Stimulated activated CD8-positive, alpha-beta memory T cell treated with anti-CD3 and anti-CD28 coated beads, Interleukin-2, amount 100 ng/mL, for 48 hours (primary cell): ENCODE measurements at places on chromosomes 7 and 10.

DNA sequence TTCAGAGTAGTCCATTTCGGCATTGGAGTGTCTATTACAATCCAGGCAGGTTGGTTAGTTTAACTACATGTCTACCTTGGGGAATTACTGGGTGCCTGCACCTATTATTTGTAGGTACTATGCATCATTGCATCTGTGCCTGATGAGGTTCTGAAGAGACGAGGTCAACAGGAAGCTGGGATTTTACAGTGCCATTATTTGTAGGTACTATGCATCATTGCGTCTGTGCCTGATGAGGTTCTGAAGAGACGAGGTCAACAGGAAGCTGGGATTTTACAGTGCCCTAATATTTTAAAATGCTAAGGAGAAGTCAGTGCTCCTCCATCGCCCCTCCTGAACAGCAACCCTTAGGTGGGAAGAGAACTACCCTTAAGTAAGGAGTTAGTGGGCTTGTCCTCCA is 41.7 kb downstream of the NPY start:
- no peak for DNase-seq

DNA sequence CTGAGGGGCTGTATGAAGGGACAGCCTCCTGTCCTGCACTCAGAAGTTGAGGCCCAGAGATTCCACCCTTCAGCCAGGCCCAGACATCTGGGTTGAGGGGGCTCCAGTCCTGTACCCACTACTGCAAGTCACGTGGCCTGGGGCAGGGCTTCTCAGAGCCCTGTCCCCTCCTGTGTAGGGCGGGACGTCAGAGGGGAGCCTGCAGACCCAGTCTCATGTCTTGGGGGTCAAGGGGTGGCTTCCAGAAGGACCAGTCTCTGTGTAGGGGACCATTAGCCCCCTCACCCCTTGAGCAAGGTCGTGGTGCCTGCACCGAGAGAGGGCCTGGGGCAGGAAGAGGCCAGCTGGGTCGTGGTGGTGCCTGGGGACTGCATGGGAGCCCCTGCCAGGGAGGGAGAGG is 593 bp upstream of the PILRA start:
- no peak for DNase-seq

GRCh38 chr7:82534684-82535083 is 91.1 kb upstream of the CACNA2D1 start:
- DNase-seq = no peak

DNA sequence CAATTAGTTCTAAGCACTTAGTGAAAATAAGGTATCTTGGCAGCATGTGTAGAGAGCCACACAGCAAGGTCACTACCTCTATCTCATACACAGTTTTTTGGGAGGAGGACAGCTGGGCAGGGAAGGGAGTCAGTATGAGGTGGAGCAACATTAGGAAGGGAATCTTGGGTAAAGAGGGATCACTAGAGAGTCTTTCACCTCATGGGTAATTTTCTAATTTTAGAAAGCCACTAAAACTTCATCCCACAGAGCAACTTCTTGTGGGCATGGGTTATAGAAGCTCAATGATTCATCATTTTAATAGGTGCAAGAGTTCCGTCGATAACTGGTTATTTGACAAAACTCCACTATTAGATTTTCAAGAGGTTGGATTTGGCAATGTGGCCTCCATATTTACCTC is 2.5 kb downstream of the NRAP start:
- no peak for DNase-seq

DNA sequence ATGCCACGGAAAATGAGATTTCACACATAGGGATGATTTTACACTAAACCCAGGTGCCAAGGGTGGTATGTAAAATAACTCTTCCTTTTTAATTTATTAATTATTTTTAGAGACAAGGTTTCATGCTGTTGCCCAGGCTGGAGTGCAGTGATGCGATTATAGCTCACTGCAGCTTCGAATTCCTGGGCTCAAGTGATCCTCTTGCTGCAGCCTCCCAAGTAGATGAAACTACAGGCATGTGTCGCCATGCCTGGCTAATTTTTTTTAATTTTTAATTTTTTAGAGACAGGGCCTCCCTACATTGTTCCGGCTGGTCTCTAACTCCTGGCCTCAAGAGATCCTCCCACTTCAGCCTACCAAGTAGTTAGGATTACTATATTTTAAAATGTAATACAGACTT is 2.3 kb upstream of the CNNM1 start:
- no peak for DNase-seq

DNA sequence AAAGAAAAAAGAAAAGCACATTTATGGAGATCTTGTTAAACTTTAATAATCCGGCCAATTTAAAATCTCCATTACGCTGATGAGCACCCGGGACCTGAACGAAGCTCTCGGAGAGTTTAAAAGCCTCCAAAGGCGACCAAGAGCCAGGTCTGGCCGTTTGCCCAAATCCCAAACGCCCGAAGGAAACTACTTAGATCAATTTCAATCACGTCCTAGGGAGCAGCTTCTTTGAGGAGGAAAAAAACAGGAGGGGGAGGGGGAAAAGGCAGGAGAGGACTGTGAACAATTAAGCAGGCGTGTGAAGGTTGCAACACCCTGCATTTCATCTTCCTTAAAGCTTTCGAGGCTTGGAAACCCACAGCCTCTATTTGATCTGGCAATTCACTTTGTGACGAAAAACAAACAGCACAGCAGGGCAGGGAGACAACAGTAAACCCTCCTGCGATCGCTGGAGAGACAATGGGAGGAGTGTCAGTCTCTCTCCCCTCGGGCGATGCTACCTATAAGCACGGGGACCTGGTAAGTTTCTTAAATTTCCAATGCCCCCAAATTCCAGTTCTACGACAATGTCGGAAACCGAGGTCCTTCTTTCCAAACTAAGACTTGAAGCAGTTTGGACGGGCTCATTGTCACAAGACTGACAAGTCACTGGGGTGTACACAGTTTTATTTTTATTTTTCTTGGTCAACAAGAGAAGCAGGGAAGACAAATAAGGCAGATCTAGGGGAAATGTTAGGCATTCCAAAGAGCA is 1.2 kb downstream of the KLF6 start:
- DNase-seq = no peak

DNA sequence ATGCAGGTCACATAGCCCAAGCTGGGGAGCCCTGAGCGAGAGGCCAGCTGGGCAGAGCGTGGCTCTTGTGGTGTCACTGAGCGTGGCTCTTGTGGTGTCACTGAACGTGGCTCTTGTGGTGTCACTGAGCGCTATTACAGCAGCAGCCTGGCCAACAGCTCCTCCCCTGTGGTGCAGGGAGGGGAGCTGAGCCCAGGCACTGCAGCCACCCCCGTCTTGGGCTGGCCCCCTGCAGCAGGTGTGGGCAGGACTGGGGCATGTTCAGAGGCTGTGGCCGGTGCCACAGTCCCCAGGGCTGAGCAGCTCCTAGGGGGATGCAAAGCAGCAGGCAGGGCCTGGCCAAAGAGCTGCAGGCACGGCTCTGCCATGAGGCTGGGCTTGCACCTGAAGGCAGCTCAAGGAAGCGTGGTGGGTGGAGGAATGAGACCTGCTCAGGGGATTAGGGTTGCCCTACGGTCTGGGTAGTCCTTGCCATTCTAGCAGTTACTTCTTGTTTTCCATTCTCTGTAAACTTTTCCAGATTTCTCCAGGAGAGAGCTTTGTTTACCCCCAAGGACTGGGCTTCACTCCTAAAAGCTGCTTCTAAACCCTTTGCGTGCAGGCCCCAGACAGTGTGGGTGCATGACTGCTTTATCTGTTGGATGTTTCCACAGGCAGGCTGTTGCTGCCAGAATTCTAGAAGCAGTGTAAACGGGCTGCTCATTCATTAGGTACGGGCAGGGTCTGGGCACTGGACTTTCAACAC is 29.2 kb downstream of the ZNF783 start:
- no peak for DNase-seq
